ENCODE measurements at places on chromosomes 7 and 10. TPM values are rescaled to one million over a fixed set of nuclear protein-coding genes. Genes with fewer than 3 reads are reported as not detected.

DNA sequence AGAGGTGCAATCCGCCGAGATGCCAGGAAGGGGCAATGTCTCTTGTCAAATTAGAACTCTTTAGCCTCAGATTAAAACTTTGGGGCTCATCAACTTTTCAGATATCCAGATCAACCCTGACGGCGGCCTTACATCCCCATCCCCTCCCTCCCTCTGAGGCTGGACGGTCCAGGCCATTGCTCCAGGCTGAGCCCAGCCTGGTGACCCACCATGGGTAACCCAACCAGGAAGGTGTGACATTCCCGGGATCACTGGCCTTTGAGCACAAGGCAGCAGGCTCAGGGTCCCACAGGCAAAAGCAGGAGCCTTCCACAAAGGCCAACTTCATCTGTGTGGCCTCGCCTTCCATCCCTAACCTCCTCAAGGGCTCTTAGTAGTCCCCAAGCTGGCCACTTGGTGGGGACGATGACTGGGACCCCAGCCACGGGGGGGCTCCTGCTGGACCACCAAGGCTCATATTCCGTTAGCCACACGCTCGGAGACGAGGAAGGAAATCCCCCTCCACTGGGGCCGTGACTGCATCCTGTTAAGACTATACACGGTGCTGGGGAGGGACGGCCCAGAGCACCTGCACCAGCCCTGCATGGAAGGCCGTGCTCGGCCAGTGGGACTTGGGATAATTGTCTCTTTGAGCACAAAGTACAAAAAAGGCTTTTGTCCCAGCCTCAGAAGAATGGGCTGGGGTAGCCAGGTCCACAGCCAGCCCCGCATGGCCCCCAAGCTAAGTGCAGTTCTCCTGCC, 62.8 kb downstream of the ZRANB1 start:
- no peak for DNase-seq

- peak; percentile 34 for DNase-seq
These were observed 17.8 kb downstream of the VWC2 start for GRCh38 chr7:49791088-49791741.

DNA sequence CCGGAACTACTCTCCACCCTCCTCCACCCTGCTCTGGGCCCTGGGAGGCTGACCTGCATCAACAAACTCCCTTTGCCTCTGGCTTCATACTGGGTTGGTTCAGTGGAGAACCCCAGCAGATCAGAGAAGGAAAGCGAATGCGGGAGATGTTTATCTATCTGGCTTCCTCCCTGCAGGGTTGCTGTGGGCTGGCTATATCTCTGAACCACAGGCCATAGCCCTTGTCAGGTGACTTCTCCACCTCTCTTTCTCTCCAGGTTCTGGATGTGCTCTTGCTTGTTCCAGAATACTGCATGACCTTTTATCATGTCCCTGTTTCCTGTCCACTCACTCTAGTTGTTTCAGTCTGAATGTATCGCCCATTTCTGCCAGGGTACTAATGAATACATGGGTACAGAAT, 51.7 kb upstream of the IFRD1 start:
- DNase-seq: no peak

DNA sequence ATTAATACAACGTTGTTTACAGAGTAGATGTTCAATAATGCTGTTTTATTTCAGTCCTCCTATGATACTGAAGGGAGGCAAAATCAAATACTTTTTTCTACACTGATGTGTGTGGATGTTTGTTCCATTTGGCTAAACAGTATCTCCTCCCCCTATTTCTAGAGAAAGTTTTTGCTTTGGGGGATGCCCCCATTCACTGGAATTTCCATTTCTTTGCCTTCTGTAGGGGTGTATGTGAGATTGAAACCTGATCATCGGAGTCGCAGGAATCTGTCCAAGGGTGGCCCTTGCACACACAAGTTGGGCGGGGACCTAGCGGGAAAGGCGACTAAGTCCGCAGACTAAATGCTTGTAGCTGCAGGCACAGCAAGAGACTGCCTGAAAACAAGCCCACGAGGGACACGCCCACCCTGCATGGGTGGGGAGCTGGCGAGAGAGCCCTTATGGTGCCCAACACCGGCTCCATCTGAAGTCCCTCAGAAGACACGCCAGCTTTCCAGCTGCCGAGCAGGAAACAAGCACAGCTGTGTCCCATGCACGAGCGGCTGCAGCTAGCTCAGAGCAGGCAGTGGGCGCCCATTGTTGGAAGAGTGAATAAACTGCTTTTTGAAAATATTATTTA, 58.0 kb downstream of the ESYT2 start:
- DNase-seq: no peak

Gene TEX47
- not detected for total RNA-seq

All from colonic mucosa (tissue), 4 donors.